Fibroblast of skin of right quadriceps (primary cell): ENCODE measurements at places on chromosomes 13 and 19.

DNA sequence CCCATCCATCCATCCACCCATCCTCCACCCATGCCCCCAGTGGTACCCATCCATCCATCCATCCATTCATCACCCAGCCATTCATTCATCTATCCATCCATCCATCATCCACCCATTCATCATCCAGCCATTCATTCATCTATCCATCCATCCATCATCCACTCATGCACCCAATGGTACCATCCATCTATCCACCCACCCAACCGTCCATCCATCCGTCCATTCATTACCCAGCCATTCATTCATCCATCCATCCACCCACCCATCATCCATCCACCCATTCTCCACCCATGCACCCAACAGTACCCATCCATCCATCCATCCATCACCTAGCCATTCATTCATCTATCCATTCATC lies 5.3 kb downstream of the PLPPR3 start:
- DNase-seq = no peak

GRCh38 chr19:55188625-55189024 lies 8.5 kb upstream of the SYT5 start:
- DNase-seq = no peak

DNA sequence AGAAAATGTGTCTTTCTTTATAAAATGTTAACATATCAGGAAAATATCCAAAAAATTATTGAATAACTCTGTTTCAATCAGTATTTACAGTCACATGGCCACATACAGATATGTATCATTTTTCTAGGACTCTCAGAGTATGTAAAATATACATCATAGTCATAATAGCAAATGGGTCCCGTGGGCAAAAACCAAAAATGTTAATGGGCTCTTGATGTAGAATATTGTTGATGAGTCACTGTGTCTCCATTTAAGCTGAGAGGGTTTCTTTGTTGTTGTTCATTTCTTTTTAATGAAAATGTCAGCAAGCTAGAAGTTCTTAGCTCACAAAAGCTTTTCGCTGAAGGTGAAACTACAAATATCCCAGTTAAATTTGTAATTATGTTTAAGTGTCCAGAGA lies 1713.1 kb upstream of the PCDH20 start:
- peak; percentile 61 for DNase-seq

- DNase-seq = no peak
Observed at GRCh38 chr19:56341948-56342347, 27.3 kb upstream of the ZSCAN5A start.

DNA sequence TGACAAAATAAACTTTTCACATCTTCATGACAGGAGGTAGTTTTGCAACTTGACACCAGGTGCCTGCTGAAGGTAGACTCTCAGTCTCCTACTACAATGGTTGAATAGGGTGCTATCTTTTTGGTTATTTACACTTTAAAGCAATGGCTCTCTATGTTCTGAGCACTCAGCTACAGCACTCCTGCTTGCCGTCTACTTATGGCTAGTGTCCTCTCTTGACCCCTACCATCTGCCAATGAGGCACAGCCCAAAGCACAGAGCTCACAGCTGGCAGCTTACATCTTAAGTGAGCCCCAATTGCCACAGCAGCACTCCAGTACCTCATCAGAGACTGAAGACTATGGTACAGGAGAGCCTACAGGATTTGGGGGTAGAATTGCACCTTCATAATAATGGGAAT lies 11.4 kb downstream of the ZNF708 start:
- DNase-seq = no peak

DNA sequence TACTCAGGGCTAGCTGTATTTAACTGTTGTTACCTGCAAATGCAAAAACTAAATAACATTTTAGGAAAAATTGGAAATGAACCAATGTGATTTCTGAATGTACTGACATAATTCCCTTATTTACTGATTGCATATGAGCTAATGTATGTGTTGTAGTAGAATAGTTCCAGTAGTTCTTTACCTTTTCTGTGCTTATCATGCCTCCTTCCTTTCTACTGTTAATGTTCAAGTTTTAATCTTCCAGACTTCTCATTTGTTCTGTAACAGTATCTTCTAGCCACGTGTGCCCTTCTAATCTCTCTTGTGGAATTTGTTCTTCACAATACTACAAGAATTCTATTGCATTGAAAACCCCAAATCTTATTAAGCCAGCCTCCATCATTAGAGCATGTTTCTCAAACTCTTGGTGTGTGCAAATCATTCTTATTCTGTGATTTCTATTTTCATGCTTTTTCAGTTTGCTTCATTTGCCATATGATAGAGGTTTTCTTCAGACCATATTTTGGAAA lies 17.7 kb downstream of the LSM14A start:
- DNase-seq = no peak

- DNase-seq = no peak
Observed at GRCh38 chr19:48750351-48750750, 2.1 kb downstream of the FUT1 start.
